ENCODE measurements at places on chromosomes 3 and 15.

DNA sequence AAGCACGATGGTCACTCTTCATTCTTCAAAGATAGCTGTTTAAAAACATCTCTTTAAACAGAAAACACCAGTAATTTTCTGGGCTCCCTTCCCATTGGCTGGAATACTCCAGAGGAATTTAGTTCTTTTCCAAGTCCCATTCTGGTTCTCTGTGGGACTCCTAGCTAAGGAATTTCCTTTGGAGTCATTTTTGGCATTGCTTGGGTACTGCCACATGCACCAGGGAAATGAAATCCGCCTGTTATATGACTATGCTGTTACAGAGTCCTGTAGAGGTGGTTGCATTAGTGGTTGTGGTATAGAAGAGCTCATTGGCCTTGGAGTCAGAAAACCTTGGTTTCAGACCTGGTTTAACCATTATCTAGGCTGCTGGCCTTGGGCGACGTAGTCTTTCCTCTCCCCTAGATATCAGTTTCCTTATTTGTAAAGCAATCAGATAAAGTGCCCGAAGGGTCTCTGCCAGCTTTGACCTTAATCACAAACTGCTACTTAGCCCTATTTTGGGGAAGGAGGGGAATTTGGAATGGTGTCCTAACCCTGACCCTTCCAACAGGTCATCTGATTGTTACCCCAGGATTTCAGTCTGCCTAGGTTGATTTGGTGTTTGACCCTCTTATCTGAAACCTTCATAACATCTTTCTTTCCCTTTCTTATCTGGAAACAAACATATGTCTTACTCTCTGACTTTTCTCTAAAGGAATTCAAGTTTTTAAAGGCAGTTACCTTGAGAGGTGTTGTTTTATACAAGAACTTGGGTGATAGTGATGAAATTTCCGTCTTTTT lies 13.4 kb downstream of the RTP1 start:
- DNase-seq, result no peak

- DNase-seq, result no peak
Observed at GRCh38 chr15:83943043-83943442, 289.1 kb downstream of the ADAMTSL3 start.

- no peak for DNase-seq
Observed at GRCh38 chr3:47443611-47443995, 32.1 kb downstream of the SCAP start.

GRCh38 chr3:177565981-177566380 lies 368.7 kb upstream of the TBL1XR1 start:
- no peak for DNase-seq

- DNase-seq, result peak; percentile 29
Observed at GRCh38 chr15:40506964-40507571, 36.3 kb downstream of the CHST14 start.

DNA sequence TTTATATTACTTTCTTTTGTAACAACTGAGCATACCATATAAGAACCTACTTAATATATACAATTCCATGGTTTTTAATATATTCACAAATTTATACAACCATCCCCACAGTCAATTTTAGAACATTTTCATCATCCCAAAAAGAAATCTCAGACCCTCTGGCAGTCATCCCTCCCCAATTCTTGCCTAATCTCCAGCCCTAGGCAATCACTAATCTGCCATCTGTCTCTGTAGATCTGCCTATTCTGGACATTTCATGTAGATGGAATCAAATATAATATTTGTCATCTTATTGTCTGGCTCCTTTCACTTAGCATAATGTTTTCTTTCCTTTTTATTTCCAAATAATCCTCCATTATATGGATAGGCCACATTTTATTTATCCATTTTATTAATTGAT lies 92.5 kb downstream of the LARS2 start:
- no peak for DNase-seq

DNA sequence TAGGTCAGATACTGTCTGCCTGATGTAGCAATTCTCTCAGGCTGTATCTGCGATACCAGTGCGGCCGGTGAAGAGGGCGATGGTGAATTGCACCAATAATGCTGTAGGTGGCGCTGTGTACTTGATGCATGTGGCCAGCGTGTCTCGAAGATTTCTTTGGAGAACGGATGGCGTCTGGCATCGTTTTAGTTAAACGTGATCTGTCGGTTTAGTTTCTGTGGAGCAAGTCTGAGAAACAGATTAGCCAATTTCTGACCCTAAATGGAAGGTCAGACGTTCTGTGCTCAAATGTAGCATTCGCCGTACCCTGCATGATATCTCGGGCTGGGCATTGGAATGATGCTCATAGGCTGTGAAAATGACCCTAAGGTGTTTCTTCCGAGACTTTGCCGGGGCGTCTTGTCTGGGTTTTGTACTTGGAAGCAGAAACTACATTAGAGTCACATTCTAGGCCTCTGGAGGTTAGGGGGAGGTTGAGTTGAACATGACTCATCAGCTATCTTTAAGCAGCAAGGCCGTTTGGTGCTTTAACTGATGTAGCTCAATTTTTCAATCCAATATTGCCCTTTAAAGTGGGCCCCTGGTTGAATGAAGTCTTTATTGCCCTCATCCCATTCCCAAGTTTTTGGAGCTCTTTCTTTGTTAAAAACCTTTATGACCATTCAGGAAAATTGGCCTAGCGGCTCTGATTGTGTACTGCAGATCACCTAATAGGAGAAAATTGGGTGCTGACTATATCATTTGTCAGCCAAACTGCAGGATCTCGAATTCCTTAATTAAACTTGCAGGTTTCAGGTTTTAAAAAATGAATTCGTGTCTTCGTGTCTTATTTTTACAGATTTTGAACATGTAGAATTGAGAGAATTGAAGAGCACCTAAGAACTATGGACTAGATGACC lies 80.0 kb downstream of the SQOR start:
- DNase-seq, result no peak

- no peak for DNase-seq
Observed at GRCh38 chr3:99817047-99817436, 620 bp upstream of the CMSS1 start.

DNA sequence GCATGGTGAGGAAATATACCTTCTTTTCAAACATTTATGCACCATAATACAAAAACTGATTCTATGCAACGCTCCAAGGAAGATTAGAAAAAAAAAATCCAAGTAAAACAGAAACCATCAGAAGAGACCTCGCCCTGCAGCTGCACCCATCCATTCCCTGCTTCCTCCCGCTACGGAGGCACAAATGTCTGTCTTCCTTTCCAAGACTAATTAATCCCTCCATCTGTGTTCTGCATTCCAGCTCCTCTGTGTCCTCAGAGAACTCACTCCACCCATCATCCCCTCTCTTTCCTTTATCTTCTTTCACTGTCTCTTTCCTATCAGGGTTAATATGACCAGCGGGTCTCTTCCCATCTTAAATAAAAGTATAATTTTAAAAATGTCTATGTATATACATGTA lies 196.1 kb downstream of the ADAMTSL3 start:
- DNase-seq, result no peak

- DNase-seq, result no peak
Observed at GRCh38 chr3:194867270-194867983, 181.7 kb downstream of the FAM43A start.

DNA sequence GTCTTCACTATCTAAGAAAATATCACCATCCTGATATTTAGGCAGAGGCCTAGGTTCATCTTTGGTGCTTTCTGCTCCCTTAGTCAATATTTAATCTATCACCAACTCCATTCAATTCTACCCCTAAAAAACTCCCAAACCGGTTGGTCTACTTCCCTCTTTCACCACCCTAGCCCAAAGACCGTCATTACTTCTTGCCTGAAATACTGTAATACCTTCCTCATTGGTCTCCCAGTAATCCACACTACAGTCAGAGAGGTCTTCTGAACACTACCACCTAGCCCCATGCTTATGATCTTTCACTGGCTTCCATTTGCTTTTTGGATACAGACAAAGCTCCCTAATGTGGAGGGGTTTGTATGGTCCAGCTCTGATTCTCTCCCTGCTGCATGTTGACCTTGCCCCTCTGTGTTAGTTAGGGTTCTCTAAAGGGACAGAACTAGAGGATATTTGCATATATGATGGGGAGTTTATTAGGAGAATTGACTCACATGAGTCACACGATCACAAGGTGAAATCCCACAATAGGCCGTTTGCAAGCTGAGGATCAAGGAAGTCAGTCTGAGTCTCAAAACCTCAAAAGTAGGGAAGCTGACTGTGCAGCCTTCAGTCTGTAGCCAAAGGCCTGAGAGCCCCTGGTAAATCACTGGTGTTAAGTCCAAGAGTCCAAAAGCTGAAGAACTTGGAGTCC lies 36.4 kb upstream of the ATP2C1 start:
- DNase-seq, result no peak

DNA sequence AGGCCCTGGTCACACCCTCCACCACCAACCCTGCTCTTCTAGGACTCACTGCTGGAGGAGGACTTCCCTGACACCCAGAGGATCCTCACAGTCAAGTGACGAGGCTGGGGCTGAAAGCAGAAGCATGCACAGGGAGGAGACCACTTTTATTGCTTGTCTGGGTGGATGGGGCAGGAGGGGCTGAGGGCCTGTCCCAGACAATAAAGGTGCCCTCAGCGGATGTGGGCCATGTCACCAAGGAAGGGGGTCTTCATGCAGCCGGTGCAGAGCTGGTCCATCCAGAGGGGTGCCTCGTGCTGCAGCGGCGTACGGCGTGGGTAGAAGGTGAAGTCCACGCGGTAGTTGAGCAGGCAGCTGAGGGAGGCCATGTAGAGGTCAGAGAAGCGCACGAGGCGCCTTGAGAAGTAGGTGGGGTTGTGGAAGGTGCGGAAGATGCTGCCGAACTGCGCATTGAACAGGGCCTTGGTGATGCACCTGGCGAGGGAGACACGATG lies 9.4 kb downstream of the NT5DC2 start:
- DNase-seq, result no peak

DNA sequence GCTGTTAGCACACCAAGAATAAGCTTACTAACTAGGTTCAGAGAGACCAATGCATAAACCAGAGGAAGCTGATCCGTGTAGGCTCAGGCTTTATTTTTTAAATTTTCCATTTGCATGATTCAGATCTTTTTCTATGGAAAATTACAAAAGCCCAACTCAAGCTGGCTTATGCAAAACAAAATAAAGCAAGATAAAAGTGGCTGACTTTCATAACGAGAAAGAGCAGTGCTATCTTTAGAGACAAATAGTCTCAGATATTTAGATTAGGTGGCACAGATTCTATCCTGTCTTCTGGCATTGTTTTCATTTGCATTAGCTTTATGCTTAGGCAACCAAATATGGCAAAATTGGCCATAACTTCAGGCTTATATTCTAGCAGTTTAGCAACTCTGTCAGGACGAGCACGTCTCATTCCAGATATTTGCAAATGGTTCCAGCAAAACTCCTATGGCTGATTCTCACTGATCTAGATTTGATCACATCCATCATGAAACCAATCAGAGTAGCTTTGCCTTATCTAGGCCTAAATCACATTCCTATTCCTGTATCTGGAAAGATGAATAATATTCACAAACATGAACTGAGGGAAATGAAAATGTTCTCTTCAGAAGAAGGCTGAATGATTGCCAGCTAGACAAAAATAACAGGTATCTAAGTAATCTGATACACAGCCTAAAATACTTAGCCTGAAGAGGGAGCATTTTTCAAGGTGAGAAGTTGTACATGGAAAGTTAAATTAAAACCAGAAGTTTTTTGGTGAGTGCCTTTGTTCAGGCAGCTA lies 216.4 kb upstream of the DPPA4 start:
- no peak for DNase-seq

GRCh38 chr3:82978368-82978767 lies 1216.9 kb upstream of the GBE1 start:
- no peak for DNase-seq

DNA sequence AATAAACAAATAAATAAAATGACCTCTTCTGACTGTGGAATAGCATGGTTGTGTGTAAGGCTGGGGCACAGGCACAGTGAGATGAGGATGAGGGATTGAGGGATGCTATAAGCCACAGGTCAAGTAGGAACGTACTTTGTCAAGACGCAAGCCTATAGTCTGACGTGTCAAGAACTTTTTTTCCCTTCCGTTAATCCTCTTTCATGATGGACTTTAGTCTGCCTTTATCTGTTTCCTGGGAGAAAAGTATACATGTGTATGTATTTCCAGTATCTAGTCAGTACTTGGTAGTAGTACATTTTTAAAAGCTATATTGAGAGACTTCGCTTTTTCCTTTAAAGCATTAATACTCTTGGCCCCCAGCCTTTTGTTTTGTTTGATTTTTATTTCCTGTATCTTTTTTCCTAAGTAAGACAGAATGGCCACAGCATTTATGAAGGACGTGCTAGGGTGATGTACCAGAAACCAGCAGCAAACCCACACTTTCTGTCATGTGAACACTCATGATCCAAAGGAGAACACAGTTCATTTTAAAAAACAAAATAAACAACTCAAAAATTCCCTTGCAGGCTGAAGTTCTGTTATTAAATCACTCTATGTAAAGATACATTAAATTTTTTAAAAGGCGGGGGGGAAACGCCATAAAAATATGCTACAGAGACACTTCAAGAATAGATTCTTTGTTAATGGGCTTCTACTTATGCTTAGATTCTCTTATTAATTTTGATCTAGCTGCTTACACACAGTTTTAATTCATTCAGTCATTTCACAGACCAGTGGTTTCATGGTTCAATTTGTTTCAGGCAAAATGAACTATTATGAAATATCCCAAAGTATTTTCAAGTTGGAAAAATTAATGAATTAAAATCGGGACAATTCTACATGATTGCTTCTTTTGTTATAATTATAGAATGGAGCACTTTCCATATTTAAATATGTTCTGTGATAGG lies 114.7 kb downstream of the SNRK start:
- no peak for DNase-seq

DNA sequence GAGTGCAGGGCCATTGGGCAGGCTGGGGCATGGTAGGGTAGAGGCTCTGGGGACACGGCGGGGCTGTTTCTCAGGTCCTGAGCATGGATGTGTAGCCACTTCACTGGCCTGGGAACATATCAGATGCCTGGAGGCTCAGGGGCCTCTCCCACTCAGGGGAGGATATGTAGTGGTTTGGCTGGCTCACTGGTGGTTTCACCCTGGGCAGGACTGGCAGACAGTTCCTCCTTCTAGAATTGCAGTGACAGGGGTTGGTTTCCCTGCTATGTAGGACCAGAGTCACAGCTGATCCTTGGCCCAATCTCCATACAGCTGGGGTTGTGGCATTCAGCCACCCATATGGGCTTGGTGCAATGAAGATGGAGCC lies 4.8 kb upstream of the ARHGAP31 start:
- DNase-seq, result no peak

DNA sequence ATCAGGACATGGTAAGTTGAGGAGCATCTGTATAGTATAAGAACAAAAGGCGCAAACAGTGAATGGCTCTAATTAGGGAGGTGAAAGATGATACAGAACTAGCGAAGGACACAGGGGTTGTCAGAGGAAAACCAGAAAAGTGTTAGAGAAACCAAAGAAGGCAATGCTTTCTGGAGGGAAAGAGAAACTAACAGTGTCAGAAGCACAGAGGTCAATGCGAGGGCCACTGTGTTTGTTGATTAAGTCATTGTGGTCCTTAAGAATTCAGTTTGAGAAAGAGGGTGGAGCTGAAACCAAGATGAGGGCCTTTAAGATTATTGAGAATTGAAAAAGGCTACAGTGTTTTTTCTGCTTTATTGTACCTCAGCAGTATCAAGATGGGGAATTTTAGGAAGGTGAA lies 28.8 kb downstream of the ATG7 start:
- DNase-seq, result no peak

GRCh38 chr3:161274691-161275298 lies 53.7 kb downstream of the NMD3 start:
- no peak for DNase-seq
